ENCODE measurements at places on chromosomes 1 and 21.

GRCh38 chr1:29698033-29698432, 461.7 kb downstream of the PTPRU start:
- DNase-seq = no peak

GRCh38 chr1:176904057-176904751, 260.3 kb downstream of the ASTN1 start:
- no peak for DNase-seq

DNA sequence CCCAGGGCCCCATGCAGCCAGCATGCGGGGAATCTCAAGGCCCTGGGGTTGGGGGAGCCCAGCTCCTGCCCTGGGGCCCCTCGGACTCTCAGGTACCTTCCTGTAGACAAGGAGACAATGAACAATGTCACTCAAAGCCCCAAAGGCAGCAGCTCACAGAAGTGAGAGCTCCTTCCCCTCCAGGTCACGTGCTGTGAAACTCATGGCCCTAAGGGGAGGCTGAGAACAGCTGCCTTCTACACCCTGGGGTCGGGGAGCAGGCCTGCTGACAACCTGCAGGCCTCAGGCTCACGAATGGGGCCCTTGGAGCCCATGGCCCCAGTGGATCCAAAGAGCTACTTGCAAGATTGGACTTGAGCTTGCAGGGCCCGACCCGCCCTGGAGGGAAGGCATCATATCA, 3.2 kb downstream of the MEGF6 start:
- no peak for DNase-seq

- DNase-seq = no peak
Measured at GRCh38 chr1:194076646-194077045, 890.2 kb upstream of the B3GALT2 start.

GRCh38 chr1:58903514-58904298, 119.9 kb upstream of the JUN start:
- peak; percentile 16 for DNase-seq

- DNase-seq = no peak
Measured at GRCh38 chr1:61050541-61051442, 31.6 kb upstream of the NFIA start.

DNA sequence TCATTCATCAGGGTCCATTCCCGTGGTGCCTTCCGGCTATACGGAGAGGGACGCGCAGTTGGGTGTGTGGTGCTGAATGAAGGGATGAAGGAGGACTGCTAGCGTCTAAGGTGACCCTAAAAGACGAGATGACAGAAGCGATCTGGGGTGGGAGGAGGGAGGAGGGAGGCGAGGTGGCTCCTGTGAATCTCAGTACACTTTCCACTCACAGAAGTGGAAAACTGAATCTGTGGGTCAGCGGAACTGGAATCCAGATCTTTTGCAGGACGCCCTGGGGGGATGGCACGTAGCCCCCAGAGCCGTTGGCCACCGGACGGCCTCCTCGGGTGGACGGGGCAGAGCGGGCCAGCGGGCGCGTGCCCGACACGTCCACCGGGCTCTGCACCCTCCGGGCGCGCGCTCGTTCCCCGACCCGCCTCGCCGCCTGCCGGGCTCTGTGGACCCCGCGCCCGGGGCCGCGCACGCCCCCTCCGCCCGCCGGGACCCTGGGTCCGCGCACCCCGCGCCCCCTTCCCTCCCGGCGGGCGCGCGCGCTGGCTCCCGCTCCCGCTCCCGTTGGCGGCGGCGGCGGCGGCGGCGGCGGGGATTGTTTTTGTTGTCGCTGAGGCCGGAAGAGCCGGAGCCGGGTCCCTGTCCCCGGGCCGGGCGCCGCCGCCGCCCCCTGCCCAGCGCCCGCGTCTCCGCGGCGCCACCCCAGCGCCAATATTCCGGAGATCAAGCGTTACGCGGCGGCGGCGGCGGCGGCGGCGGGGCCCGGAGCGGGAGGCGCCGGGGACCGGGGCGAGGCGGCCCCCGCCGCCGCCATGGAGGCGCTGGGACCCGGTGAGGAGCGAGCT, at the start of gene AGO4:
Gene AGO4 (plus strand): TSS at position 403 of the 836 bp plus-strand sequence. CDS start 401 bp downstream, at position 804.
- DNase-seq = no peak

DNA sequence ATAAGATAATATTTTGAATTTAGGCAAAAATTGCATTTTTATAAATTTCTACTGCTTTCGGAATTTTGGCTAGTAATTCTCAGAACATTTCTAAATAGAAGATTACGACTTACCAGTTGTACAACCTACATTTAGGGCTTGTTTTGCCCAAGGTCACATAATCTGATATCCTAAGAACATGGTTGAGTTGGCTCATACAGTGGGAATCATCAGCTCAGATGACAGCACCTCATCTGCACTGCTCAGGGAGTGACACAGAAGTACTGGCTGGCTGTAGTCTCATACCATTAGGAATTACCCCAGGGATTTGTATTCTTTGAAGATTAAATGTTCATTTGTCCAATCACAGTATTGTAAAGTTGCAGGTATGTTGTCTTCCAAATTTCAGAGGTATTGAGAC, 217.6 kb downstream of the ADGRL2 start:
- DNase-seq = no peak

DNA sequence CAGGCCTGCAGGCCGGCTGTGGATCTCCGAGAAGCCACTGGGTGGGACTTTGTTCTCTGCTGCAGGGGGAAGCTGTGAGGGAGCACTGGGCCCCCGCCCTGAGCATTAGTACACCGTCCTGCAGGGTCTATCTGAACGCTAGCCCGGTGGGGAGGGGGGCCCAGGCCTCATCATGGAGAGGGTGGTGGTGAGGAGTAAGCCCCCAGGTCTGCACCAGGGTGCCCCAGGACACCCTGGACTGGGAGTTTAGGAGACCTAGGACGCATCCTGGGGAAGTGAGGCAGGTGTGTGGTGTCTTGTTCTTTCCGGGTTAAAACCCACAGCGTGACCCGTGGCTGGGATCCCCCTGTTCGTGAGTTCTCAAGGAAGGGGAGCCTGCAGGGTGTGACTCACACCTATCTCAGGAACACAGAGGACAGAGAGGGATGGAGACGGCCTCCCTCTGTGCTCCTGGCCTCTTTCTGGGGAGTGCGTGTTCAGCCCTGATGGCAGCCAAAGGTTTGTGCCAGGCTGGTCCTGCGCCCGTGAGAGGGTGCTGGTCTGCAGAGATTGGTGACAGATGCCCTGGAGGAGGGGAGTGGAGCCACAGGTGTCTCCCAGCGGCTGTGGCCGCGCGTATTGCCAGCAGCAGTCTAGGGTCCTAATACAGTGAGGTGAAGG, 44.8 kb downstream of the AGPAT3 start:
- no peak for DNase-seq

DNA sequence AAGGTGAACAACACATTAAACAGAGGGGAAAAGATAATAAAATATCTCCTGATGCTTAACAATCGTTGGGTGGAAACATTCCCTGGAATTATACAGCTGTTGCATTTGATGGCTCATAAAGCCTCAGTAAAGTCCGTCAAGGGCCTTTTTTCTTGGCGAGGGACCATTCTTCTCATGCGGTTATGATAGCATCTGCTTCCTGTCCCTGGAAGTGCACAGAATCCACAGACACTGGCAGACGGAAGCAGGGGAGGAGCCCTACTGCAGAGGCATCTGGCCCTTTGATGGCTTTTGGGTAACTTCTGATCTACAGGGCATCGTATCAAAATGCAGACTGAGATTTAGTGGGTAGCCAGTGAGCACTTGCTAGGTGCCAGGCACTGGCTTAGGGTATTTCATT, 286.9 kb downstream of the KIF26B start:
- no peak for DNase-seq

GRCh38 chr1:42172381-42173133, 8.0 kb upstream of the GUCA2A start:
- no peak for DNase-seq

GRCh38 chr1:38908821-38909220, 27.4 kb upstream of the GJA9 start:
- no peak for DNase-seq

DNA sequence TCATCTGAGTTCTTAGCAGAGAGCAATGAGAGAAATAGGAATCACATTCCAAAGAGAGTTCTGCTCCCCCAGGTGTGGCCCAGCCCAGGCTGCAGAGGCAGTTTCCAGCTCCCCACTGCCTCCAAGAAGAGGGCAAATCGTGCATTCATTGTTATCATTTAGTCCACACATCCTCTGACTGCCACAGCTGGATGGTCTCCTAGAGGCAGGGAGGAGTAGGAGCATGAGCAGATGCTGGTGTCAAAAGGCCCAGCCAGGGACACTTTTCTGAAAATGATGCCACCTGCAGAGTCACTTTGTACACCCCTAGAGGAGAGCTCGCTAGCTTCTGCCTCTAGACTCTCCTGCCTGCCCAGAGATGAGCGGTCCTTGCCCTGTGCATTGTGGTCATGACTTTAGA, 33.6 kb upstream of the GNPAT start:
- no peak for DNase-seq

GRCh38 chr1:50631161-50631560, 207.9 kb upstream of the DMRTA2 start:
- DNase-seq = no peak
